Muscle of arm (tissue), 14 donors: ENCODE measurements at places on chromosomes 6 and 20. TPM values are rescaled to one million over a fixed set of nuclear protein-coding genes. Genes with fewer than 3 reads are reported as not detected.

DDX39B gene
- polyA plus RNA-seq = 457 TPM

DNA sequence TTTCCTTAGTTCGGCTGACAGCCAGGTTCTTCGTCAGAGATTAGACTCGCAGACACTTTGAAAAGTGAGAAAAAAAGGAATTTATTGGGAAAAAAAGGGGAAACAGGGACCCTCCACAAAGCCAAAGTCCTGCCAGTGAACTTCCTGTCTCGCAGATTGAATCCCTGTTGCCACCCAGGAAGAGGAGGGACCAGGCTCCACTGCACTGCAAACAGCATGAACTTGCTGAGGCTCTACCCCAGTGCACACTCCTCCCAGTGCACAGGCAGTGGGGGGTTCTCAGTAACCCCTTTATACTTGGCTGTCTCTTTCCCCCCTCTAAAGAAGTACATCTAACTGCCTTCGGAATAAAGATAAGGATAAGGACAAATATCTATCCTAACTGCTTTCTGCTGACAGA lies 959.0 kb downstream of the GRIK2 start:
- no peak for DNase-seq

- DNase-seq = no peak
These were observed 56.6 kb upstream of the BLCAP start for GRCh38 chr20:37584238-37584807.

CCN6 gene
- 0.31 TPM for polyA plus RNA-seq

DNA sequence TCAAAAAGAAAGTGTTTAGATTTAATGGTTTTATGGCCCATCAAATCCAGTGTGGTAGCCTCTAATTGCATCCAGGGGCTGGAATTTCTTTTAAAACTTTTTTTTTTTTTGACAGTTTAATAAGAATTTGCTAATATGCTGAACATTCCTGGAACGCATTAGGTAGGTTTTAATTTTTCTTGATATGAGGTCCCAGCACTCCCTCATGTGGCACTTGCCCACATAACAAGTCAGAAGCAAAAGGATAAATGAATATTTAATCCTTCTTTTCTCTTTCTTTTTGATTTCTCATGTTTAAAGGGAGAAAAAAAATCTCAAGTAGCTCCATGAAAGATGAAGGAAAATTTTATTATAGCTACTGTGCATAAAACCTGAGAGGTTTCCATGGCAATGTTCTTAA lies 13.5 kb downstream of the HAO1 start:
- no peak for DNase-seq

- no peak for DNase-seq
These were observed 93.9 kb downstream of the ARID1B start for GRCh38 chr6:156870924-156871539.

DNA sequence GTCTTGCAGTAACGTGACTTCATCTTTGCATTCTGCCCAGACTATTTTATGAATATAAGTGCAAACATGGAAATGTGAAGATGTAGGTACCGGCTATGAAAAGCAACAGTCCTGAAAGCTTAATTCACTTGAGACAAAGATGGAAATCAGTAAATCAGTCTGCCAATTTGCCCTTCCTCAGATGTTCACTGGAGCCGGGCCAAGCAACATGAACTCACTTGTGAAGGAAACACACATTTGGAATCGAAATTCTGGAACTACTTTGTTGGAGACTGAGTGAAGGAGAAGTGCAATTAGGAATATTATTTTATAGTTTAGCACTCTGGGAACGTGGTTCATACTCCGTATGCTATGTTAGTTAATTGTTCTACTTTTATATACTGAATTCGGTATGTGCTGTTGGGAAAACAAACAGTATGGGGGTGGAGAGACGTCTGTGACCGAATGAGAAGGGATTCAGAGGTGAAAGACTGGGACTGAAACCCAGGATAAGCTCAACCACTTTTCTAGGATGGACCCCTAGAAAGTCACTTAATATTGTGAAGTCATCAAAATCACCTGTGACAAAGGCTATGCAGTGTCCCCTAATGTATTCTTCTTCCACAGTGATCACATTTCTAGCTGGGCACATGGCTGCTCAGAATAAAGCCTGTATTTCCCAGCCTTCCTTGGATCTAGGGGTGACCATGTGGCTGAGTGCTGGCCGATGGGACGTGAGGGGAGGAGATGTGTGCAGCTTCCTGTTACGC lies 95.5 kb downstream of the PREX1 start:
- no peak for DNase-seq

DNA sequence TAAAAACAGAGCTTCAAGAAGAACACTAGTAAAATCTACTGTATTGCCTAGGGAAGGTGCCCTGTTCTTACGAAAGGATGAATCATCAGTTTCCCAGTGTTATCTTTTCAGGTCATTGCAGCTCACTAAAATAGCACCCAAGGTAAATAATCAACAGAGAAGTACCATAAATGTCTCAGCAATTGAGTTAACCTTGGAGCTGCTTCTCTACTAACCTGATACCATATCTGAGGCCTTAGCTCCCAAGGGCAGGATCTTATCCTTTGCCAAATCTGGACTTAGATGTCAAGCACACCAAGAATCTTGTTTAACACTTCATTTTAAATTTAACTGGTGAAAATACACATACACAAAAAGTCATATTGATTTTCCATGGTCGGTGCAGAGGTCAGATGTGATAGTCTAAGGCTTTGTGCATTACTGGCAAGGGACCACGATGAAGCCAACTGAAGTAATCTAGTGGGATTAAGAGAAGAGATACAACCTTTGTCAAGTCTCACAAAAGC lies 81.5 kb downstream of the EDN1 start:
- no peak for DNase-seq

MYMX gene
- not detected for polyA plus RNA-seq

DNA sequence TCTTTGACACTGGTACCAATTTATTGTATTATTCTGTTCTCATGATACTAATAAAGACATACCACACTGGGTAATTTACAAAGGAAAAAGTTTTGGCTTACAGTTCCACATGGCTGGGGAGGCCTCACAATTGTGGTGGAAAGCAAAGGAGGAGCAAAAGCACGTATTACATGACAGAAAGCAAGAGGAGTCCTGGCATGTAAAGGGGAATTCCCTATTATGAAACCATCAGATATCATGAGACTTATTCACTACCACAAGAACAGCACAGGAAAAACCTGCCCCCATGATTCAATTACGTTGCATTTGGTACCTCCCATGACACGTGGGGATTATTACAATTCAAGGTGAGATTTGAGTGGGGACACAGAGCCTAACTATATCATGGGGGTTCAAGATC lies 43.4 kb downstream of the SLC22A2 start:
- no peak for DNase-seq

GRCh38 chr6:152372945-152373344 lies 264.2 kb downstream of the SYNE1 start:
- no peak for DNase-seq

NINL gene
- polyA plus RNA-seq = 11.8 TPM

CTSZ gene
- 90.3 TPM for polyA plus RNA-seq
